ENCODE measurements at places on chromosomes 11 and 22. TPM values are rescaled to one million over a fixed set of nuclear protein-coding genes. Genes with fewer than 3 reads are reported as not detected.

The RPLP2 gene
- polyA plus RNA-seq, result 2,639 TPM

The OR8G5 gene
- not detected for polyA plus RNA-seq

The DMC1 gene
- polyA plus RNA-seq, result 3.8 TPM

The GPHA2 gene
- 4.4 TPM for polyA plus RNA-seq

The PKDREJ gene
- 0.02 TPM for polyA plus RNA-seq

The LIF gene
- polyA plus RNA-seq, result 3.3 TPM

All from H1 (cell line).